ENCODE measurements at places on chromosomes 7 and 10. TPM values are rescaled to one million over a fixed set of nuclear protein-coding genes. Genes with fewer than 3 reads are reported as not detected.

- no peak for DNase-seq
Measured at GRCh38 chr7:2968616-2969397, 74.9 kb downstream of the CARD11 start.

- DNase-seq: no peak
Measured at GRCh38 chr7:91618776-91619765, 261.4 kb downstream of the MTERF1 start.

GRCh38 chr7:114412548-114412947 is 2.1 kb upstream of the FOXP2 start:
- no peak for DNase-seq

DNA sequence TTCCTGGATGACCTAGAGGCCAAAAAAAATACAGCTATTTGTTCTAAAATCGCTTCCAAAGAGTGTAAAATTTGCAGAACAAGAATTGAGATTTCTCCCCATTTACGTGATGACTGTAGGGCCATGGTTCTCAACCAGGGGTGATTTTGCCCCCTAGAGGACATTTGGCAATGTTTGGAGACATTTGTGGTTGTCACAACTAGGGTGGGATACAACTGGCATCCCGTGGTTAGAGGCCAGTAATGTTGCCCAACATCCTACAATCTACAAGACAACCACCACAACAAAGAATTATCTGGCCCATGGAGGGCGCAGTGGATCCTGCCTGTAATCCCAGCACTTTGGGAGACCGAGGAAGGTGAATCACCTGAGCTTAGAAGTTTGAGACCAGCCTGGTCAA is 22.8 kb upstream of the MALSU1 start:
- peak; percentile 33 for DNase-seq

- no peak for DNase-seq
Measured at GRCh38 chr7:139548302-139549028, 25.0 kb downstream of the CLEC2L start.

DNA sequence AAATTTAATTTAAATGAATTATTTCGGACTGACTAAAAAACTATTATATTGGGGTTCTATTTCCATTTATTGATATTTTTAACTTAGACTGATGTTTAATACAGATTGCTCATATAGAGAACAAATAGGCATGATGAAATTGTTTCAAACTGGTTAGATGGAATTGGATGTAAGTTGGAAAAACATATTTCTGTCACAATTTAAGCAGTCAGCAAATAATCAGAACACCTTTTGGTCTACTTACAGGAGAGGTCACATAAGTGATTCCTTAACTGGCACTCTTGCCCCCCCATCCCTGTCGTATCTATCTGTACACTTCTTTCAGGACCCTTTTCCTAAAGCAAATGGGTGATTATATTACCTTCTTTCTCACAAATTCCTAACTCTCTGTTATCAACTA is 138.4 kb downstream of the PLXDC2 start:
- no peak for DNase-seq

DNA sequence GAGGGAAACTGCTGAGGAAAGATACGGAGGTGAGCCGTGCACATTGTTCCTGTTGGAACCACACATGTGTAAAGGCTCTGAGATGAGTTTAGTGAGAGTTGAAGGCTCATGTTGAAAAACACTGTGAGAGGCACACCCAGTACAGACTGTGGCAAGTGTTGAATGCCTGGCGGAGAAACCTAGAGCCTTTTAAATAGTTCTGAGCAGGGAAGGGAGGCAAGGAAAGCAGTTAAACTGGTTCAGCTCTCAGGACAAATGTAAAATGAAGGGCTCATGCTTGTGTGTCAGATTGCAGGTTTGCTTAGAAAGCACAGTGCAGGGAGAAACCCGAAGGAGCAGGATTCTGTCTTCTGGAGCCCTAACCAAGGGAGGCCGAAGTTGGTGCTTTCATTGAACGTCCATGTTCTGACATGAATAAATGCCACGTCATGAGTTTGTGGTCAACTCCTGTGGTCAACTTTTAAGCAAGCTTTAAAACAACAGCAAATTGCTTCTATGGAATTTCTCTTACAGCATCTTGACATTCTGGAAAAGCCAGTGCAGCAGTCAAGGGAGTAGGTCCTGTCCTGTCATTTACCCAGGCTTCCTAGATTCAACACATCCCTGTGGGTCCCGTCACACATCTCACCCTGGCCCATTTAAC is 650.9 kb upstream of the GALNT17 start:
- no peak for DNase-seq

GRCh38 chr7:114759347-114760062 is 162.4 kb upstream of the MDFIC start:
- no peak for DNase-seq

- DNase-seq: peak; percentile 66
Measured at GRCh38 chr7:142438235-142438922, 180.5 kb upstream of the PRSS58 start.

DNA sequence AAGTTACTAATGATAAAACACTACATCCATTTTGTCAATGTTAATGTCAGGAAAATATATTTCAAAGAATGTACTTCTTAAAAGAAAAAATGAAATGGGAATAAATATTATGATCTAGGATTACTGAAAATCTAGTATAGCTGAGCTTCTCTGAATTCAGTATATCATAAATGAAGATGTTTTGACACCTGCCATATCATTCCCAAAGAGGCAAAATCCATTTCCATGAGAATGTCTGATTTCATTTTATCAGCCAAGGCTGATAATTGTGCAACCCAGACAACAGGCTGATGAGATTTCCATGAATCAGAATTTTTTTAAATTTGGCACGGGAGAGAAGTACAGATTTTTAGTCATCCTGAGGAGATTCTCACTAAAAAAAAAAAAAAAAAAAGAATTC is 32.5 kb downstream of the ZFAND4 start:
- no peak for DNase-seq

GRCh38 chr10:54335296-54335695 is 465.7 kb downstream of the PCDH15 start:
- no peak for DNase-seq

- no peak for DNase-seq
Measured at GRCh38 chr10:76169246-76169645, 737.8 kb downstream of the LRMDA start.

GRCh38 chr7:131057015-131057793 is 270.5 kb upstream of the MKLN1 start:
- DNase-seq: no peak

DNA sequence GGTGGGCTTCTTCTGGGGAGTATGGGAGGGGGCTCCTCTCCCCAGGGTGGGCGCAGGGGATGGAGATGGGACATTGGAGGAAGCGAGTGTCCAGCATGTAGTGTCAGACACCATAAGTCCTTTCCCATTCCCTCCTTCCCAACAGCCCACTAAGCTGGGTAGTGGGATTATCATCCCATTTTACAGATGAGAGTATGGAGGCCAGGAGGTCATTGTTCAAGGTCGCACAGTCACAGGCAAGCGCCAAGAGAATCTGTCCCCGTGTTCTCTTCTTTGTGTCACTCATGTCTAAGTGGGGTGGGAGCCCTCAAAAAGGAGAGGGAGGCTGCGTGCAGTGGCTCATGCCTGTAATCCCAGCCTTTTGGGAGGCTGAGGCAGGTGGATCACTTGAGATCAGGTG is 64.8 kb downstream of the CLIP2 start:
- DNase-seq: no peak

GRCh38 chr7:13352677-13353076 is 636.8 kb downstream of the ETV1 start:
- DNase-seq: no peak

GRCh38 chr10:43128958-43129706 is 9.1 kb upstream of the CSGALNACT2 start:
- no peak for DNase-seq

GRCh38 chr7:113159746-113160339 is 41.5 kb upstream of the SMIM30 start:
- peak; percentile 23 for DNase-seq

DNA sequence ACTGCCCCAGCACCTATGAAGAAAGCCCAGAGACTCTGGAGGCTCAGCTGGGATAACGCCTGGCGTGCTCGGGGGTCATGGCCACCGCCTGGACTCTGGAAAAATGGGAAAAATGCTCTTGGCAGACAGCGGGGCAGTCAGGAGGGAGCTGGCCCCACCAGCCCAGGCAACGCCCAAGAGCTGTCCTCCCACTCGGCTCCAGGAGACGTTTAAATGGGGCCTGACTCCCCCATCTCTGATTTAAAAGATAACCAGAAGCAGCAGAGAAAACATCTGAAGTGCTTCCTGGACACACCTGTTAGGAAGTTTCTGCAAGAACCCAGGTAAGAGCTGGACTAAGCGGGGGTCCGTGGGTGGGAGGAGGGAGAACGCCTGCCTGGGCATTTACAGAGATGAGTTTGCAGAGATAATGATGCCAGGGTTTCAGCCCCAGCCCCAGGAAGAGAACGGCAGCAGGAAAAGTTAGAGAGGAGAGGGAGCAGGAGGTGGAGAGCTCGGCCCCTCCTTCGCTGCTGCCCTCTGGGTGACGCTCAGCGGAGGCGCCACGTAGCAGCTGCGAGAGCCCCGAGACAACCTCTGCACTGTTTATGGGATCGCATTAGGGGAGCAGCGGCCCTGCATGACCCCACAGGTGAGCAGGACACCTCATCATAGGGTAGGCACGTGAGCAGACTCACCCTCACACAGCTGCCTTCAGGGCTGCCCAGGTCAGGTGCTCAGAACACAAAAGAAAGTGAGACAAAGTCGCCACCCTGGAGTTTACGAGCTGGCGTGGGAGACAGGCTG is 83.5 kb upstream of the INSIG1 start:
- no peak for DNase-seq

GRCh38 chr7:89623018-89623672 is 531.1 kb upstream of the STEAP1 start:
- peak; percentile 1 for DNase-seq

GRCh38 chr10:110411047-110411410 is 86.7 kb upstream of the DUSP5 start:
- peak; percentile 67 for DNase-seq

GRCh38 chr10:70856454-70856853 is 31.9 kb downstream of the PCBD1 start:
- no peak for DNase-seq

- DNase-seq: no peak
Measured at GRCh38 chr10:95651346-95652060, 5.0 kb downstream of the ALDH18A1 start.

- peak; percentile 74 for DNase-seq
Measured at GRCh38 chr10:7260412-7260900, 150.4 kb downstream of the SFMBT2 start.

DNA sequence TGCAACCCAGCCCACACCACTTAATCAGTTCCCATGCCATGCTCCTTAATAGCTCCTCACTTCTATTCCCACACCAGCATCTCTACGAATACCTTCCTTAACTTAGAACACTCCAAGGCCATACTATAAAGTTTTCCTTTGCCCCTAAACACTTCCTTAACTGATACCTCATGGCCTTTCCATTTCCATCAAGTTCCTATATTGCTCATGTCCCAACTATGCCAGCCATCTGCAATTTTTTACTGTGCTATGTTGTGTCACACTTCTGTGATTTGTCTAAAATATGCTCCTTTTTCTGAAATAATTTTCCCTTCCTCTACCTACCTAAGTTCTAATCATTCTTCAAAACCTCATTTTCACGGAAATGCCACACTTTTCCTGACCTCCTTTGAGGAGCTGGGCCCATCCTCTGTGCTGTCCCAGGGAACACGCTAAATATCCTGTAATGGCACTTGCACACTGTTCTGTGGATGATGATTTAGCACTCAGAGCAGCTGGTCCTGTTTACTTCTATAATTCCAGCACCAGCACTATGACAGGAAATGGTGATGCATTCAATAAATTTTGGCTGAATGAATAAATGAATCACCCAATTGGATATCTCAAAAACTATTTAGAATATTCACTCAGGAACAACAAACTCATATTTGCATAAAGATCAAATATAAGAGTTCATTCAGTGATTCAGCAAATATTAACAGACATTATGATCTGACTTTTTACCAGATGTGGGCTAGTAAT is 266.5 kb upstream of the HGF start:
- no peak for DNase-seq

DNA sequence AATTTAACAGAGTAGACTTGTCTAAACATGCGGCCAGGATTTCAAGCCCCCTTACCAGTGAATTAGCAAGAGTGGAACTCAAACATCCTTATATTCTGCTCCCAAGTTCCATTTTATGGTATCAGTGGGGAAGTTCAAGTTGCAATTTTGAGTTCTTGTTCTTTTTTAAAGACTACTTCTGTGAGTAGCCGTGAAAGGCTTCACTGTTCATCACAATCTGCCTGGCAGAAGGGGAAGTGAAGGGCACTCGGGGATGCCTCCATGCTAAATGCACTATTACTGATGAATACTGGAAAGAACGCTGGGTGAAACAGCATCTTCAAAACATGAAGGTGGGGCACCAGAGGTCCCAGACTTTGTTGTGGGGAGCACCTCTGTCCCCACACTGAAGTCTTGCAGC is 22.4 kb upstream of the FGL2 start:
- DNase-seq: no peak

- DNase-seq: no peak
Measured at GRCh38 chr7:95861041-95861440, 88.7 kb downstream of the DYNC1I1 start.

The MCM10 gene
- polyA plus RNA-seq: 24.3 TPM

The SEPTIN7 gene
- polyA plus RNA-seq: 290 TPM

The IL15RA gene
- 0.72 TPM for polyA plus RNA-seq

The GOLGA7B gene
- polyA plus RNA-seq: 1.5 TPM

The CYP3A4 gene
- polyA plus RNA-seq: not detected

The CPXM2 gene
- not detected for polyA plus RNA-seq

Measured in A549 (cell line).